BJ (cell line): ENCODE measurements at places on chromosomes 13 and 19. TPM values are rescaled to one million over a fixed set of nuclear protein-coding genes. Genes with fewer than 3 reads are reported as not detected.

DNA sequence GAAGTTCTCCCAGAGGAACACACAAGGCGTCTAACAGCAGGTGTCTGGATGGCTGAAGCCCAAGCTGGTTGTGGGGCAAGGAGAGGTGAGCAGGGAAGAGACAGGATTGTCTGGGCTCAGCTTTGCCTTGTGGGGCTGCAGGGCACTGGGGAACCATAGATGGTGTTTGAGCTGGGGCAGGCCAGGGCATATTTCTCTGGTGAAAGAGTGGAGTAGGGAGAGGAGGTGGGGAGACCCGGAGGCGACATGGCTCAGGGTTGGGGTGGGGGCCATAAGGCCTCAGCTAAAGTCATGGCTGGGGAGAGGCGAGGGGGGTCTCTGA lies 5.4 kb upstream of the PALM start:
- DNase-seq: no peak

The PABPC3 gene
- 0.16 TPM in 1 of 2 replicates, not detected in the other for polyA plus RNA-seq

GRCh38 chr13:29369060-29369743 lies 226.3 kb downstream of the SLC7A1 start:
- DNase-seq: no peak

DNA sequence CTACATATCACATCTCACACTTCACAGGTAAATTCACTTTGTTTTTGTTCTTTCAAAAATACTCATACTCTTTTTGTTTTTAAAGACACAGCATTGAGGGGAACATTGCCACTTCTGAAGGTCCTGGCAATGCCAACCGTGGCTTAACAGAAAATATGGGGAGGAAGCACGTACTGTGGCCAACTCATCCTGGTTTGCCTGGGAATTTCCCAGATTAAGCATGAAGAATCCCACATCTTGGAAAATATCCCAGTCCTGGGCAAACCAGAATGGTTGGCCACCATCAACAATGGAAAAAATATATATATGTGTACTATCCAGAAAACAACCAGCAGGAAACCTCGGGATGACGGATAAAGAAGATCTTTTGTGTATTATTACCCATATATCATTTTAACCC lies 1032.2 kb upstream of the SLC10A2 start:
- DNase-seq: no peak

DNA sequence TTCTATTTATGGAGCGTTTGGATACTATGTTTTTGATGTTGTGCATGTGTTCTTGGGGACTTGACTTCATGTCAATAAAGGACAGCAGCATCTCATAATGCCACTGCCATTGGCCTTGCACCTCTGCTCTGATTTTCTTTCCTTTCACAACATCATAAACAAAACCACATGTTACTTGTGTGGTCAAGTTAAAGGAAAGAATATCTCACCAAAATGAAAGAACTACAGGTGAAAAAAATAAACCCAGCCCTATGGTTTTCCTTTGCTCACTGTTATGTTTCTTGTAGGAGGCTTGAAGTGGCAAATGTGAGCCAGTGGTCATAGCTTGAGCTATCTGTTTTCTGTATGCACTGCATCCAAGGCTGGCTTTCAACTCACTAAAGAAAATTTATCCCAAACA lies 240.4 kb downstream of the KCNRG start:
- no peak for DNase-seq

The NLRP11 gene
- polyA plus RNA-seq: not detected in 2 replicates

GRCh38 chr19:8088752-8089663 lies 36.4 kb downstream of the CCL25 start:
- no peak for DNase-seq

- DNase-seq: no peak
These were observed 5.8 kb downstream of the CEBPG start for GRCh38 chr19:33379151-33379829.

DNA sequence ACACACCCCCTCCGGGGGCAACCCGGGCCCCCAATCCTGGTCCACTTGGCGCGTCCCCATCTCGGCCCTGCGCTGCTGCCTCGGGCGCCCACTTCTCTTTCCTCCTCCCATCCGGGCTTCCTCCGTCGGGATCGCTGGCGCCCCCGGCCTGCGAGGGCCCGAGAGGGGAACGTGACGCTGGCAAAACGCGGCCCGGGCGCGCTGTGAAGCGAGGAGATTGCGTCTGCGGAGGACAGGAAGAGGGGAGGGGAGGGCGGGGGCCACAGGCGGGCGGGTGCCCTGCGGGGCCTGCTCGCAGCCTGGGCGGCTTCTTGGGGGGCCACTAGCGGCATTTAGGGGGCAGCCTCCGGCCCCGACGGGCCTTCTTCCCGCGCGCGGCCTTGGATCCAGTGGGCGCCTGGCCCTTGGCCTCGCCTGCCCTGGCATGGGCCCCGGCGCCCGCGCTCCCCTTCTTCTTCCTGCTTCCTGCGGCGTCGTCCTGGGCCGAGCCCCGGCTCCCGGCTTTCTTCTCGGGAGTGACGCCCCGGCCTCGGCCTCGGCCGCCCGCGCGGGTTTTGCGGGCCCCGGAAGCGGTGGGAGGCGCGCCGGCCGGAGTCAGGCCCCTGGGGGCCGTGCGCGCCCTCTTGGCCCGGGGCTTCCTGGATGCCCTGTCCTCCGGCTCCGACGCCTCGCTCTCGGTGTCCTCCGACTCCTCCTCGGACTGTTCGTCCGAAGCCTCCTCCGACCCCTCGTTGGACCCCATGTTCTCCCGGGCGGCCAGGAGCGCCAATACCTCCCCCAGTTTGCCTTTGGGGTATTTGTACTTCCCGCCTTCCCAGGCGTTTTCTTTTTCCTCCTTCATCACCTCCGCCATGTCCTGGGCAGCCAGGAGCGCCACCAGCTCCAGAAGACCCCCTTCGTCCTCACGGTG lies 2.2 kb downstream of the PNMA8B start:
- DNase-seq: no peak

The CEACAM4 gene
- polyA plus RNA-seq: not detected in 2 replicates

DNA sequence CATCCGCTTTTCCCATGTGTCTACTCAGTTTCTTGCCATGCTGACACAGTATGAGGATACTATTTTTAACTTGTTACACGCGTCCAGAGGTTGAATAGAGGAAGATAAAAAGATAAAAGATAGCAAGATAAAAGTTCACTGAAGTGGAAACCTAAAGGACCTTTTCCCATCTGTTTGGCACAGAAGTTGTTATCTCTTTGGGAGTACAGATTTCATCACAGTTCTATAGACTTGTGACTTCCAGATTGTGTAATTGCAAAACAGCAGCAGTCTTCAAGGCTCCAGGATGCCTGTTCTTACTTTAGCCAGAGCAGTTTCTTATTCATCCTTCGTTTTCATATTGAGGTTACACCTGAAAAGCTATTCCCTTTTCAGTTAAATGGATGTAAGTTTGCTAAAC lies 369.2 kb downstream of the GPC5 start:
- DNase-seq: no peak

DNA sequence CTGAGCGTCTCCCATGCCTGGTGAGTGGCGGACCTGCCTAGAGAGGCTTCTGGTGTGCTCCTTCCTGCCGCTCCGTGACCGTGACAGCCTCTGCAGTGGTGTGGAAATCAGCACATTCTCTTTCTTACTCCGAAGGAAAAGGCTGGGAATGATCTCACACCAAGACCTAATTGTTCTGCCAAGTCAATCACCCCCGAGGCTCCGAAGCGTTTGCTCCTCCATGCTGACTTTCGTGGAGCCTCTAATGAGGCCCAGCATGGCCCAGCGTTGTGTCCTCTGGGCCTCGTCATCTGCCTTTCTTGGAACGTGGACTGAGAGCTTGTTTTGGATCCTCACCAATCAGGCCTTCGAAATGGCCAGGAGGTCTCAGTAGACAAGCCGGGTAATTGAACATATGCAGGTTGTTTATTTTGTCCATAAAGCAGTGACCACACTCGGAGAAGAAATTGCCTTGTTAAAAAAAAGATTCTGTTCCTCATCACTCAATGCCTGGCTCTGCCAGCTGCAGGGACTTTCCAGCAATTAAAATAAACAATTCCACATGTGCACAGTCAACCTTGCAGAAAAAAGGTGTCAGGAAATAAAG lies 107.1 kb downstream of the UBL3 start:
- peak; percentile 95 for DNase-seq

DNA sequence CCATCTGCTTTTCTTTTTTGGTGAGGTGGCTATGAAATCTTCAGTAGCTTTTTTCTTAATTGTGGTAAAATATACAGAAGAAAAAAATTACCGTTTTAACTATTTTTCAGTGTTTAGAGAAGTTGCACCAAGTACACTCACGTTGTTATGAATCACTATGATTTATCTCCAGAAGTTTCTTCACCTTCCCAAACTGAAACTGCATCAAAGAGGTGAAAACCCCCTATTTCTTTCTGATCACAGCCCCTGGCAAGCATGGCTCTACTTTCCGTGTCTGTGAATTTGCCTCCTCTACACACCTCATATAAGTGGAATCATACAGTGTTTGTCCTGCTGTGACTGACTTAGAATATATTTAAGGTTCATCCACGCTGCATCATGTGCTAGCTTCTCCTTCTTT lies 15.6 kb upstream of the SIGLEC10 start:
- DNase-seq: no peak

DNA sequence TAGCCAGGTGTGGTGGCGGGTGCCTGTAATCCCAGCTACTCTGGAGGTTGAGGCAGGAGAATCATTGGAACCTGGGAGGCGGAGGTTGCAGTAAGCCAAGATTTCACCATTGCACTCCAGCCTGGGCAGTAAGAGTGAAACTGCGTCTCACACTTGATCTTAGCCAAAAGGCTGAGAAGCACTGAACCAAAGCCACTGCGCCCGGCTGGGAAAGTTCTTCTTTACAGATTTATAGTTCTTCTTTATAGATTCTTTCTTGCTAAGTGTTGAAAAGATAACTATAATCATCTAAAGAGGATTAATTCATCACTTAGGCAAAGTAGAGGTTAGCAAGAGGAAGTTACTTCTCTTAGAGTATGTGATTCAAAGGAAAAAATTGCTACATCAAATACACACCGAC lies 11.1 kb downstream of the ZNF417 start:
- DNase-seq: no peak

DNA sequence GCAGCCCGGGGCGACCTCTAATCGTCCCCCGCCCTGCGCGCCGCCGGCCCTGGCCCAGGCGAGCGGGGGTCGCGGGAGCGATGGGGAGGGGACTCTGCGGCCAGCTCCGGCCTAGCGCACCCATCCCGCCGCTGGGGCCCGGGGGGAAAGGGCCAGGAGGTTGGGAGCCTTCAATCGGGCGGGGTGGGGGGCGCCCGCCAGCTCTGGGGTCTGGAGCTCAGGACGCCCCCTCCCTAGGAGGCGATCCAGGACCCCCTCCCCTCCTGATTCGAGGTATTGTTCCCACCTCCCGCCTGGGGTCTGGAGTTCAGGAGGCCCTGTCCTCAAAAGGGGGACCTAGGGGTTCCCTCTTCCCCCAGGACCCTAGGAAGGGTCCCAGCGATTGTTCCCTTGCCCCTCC lies 430 bp downstream of the ZNF358 start:
- no peak for DNase-seq

The TLE6 gene
- 0.12 and 0.26 TPM in 2 replicates for polyA plus RNA-seq

DNA sequence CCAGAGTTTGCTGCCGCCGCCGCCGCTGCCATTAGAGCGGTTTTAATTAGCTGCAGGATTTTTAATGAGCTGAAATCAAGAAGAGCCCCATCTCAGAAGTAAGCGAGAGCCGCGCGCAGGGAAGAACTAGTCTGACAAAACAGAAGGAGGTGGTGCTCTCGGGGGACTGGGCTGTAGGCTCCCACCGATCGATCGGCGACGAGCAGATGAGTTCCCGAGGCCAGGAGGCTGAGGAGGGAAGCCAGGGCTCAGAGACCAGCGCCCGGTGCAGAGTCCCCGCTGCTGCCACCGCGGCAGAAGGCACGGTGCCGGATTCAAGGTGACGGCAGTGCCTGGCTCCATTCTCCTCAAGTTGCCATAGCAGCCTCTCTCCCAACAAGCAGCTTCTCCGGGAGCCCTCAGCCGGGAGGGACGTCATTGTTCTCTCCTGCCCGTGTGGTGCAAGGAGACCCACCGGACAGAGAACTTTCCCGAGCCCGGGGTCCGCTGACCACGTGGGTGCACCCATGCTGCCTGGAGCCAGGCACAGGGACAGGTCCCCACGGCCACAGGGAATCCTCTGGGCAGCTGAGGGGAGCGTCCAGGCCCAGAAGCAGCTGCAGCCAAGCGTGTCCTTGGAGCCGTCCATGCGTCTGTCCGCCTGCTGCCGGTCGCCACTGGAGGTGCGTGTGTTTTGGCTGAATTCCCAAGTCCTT lies 62.9 kb downstream of the CHST8 start:
- no peak for DNase-seq

DNA sequence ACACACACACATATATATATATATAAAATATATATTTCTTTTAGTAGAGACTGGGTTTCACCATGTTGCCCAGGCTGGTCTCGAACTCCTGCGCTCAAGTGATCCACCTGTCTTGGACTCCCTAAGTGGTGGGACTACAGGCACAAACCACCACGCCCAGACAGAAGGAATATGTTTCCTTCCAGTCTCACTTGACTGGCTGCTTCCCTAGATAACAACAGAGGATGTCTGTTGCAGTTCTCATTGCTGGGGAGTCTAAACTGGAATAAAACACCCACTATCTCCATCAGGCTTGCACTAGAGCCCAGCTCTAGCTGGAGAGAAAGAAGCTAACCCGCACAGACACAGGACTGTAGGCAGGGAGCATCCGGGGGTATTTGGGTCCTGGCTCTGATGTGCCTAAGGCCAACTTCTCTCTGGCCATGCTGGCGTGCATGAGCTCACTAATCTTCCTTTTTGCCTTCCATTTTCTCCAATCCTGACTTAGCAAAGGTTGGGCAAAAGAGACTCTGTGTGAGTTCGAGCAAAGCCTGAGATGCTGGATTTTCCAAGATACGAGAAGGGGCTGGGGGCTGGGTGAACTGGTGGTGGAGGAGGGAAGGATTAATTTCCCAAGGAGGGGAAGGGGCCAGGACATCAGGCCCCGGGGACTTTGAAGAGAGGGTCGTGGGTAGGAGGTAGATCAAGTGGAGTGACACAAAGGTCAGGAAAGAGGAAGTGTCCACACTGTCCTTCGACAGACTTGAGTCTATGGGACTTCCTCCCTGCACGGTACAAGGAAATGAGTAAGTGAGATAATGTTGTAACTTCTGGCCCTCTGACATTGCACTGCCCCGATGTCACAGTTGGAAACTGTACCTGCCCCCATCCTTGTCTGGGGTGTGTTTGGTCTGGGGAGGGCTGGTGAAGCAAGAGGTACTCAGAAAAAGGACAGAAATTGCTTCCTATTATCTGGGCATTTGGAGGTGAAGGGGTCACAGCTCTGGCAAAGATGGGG lies 22.5 kb upstream of the ALOX5AP start:
- DNase-seq: no peak

GRCh38 chr19:55451965-55452748 lies 9.1 kb upstream of the SHISA7 start:
- no peak for DNase-seq

DNA sequence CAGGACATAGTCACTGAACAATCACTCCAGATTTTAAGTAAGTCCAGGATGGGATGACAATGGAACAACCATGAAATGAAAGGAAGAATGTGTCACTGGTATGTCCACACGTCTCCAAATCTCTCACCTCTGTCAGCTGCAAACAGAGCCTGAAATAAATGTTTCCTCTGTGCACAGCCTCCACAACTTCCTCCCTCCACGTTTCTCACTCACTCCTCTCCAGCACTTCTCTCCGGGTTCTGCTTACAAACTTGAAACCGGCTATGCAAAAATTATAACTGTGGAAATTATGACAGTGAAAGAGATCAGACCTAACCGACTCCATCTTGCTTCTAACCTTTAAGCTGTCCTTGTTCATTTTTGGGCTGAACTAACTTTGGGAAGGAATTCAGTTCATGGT lies 35.0 kb upstream of the ALOX5AP start:
- DNase-seq: no peak
